Metanephros (tissue), 2 donors: ENCODE measurements at places on chromosomes 6 and 20. TPM values are rescaled to one million over a fixed set of nuclear protein-coding genes. Genes with fewer than 3 reads are reported as not detected.

The PARD6B gene
- total RNA-seq: 50.8 TPM

The COL9A1 gene
- 9.9 TPM for total RNA-seq

The SH3BGRL2 gene
- 25.2 TPM for total RNA-seq

The HLA-DOA gene
- 11.0 TPM for total RNA-seq

The GPR6 gene
- total RNA-seq: not detected

The PRSS35 gene
- 21.8 TPM for total RNA-seq
